ENCODE measurements at places on chromosomes 2 and 18.

DNA sequence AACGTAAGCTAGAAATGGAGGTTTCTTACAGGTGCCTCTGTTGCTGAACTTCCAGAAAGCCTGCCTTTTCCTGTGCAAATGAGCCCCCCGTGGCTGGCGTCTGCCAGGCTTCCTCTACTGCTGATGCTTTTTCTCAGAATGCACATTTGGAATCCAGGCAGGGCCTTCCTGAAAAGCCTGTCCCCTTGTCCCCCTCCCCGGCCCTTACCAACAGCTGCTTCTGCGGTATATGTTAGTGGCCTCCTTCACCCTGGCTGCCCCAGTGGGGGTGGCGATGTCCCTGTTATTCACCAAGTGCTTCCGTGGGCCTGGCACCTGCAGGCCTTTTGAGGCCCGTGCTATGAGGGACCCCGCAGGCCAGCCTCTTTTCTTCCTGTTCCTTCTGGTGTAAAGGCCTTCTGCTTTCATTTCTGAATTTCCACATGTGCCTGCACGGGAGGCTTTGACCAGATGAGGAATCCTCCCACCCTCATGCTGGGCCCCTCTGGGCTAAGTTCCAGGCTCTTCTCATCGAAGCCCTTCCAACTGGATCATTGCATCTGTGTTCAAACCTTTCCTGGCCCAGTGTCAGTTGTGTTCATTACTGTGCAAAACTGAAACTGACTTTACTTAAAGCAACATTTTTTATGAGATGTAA lies 10.4 kb downstream of the CNDP2 start:
- DNase-seq = no peak

DNA sequence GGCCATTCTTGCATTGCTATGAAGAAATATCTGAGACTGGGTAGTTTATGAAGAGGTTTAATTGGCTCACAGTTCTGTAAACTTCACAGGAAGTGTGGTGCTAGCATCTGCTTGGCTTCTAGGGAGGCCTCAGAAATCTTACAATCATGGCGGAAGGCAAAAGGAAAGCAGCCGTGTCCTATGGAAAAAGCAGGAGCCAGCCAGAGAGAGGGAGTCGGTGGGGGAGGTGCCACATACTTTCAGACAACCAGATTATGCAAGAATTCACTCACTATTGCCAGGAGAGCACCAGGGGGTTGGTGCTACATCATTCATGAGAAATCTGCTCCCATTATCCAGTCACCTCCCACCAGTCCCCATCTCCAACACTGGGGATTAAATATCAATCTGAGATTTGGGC lies 64.1 kb downstream of the CPS1 start:
- no peak for DNase-seq

DNA sequence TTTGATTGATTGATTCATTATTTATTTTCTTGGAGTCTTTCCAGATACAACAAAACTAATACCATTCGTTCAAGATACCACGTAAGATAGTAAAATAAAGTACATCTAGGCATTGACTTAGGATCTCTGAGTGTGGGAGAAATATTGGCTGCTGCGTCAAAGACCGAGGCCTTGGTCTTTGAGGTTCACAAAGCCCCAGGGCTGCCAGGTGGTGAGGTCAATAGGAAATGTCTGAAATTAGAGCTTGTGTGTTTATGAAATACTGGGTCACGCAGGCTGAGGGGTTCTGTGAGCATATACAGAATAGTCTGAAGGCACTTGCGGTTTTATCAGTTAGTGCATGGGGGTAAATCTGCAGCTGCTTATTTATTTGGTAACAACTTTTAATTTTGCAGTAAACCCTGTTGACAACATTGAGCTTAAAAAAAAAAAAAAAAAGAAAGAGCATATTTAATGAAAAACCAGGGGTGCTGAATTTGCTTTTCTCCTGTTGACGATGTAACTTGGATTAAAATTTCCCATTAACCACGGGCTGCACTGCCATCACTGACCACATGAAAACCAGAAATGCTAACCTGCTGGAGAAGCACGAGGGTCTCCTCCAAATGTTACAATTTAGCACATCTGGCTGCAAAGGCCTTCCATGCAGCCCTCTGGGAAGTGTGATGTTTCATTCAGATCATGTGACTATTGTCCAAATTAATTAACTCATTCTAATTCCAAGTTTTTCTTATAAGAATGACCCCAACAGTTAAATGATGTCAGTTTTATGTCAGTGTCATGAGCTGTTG lies 27.1 kb upstream of the SERPINB12 start:
- DNase-seq = no peak

GRCh38 chr2:193668557-193669323 lies 1474.0 kb upstream of the TMEFF2 start:
- DNase-seq = no peak
